Tibial artery (tissue), 4 donors: ENCODE measurements at places on chromosomes 13 and 19.

DNA sequence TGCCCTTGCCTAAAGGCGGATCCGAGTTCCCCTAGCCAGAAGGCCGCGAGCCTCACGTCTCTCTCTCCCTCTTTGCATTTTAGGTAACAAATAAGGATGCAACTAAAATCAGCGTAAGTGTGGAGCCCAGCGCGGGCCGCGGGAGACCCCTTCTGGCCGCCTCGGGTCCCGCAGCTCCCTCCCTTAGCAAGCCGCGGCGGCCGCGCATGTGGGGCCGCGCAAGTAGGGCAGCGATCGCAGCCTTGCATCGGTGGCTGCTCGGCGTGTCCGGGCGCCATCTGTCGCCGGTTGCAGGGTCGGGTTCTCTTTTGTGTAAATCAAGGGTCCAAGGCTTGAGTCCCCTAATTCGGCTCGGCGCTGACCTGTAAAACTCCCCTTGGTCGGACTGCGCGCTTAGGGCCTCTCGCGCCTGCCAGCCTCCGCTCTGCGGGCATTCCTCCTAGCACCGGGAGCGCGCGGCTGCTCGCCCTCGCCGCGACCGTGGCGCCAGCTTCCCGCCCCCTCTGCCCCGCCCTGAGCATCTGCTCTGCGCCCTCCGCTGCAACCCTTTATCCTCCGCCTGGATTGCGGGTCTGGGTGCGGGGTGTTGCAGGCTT is 2.7 kb downstream of the VSTM2B start:
- peaks cover 31% of the 10 kb centered on the region for H3K4me1 ChIP-seq
- H3K4me3 ChIP-seq: peak overlapping the region; percentile 5
- no peaks in the 10 kb centered on the region for H3K27me3 ChIP-seq

GRCh38 chr19:1130771-1131717 is 27.2 kb downstream of the GPX4 start:
- peaks cover 60% of the 10 kb centered on the region for H3K4me1 ChIP-seq
- peaks cover 26% of the 10 kb centered on the region for H3K36me3 ChIP-seq
- H3K27ac ChIP-seq: peak overlapping the region; percentile 86
- peak overlapping the region; percentile 67 for H3K4me3 ChIP-seq
- H3K27me3 ChIP-seq: no peaks in the 10 kb centered on the region

GRCh38 chr13:99506634-99507033 is 5.4 kb downstream of the TM9SF2 start:
- no peak for DNase-seq
- H3K4me1 ChIP-seq: no peaks in the 10 kb centered on the region
- no peak overlapping the region for H3K4me3 ChIP-seq
- peaks cover 11% of the 10 kb centered on the region for H3K36me3 ChIP-seq

- no peak overlapping the region for H3K27ac ChIP-seq
- no peak overlapping the region for H3K4me3 ChIP-seq
- no peaks in the 10 kb centered on the region for H3K4me1 ChIP-seq
- H3K36me3 ChIP-seq: no peaks in the 10 kb centered on the region
Observed at GRCh38 chr13:47409778-47410177, 512.9 kb upstream of the HTR2A start.

- no peak overlapping the region for H3K27ac ChIP-seq
- H3K4me1 ChIP-seq: no peaks in the 10 kb centered on the region
- no peak for DNase-seq
- H3K27me3 ChIP-seq: no peaks in the 10 kb centered on the region
- H3K4me3 ChIP-seq: no peak overlapping the region
- H3K36me3 ChIP-seq: no peaks in the 10 kb centered on the region
Observed at GRCh38 chr19:8935460-8935859, 74.7 kb downstream of the MUC16 start.

DNA sequence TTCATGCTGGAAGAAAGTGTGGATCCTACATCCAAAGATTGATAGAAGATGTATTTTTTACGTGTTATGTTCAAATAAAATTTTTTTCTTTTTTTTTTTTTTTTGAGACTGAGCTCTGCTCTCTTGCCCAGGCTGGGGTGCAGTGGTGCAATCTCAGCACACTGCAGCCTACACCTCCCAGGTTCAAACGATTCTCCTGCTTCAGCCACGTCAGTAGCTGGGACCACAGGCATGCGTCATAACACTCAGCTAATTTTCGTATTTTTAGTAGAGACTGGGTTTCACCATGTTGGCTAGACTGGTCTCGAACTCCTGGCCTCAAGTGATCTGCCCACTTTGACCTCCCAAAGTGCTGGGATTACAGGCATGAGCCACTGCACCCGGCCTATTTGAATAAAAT is 65.7 kb downstream of the KLF12 start:
- no peak overlapping the region for H3K4me3 ChIP-seq
- no peak for DNase-seq
- H3K4me1 ChIP-seq: peaks cover 14% of the 10 kb centered on the region
- no peaks in the 10 kb centered on the region for H3K27me3 ChIP-seq

- H3K4me1 ChIP-seq: no peaks in the 10 kb centered on the region
- no peaks in the 10 kb centered on the region for H3K36me3 ChIP-seq
- no peak overlapping the region for H3K4me3 ChIP-seq
Observed at GRCh38 chr13:30552567-30552966, 65.2 kb upstream of the USPL1 start.

DNA sequence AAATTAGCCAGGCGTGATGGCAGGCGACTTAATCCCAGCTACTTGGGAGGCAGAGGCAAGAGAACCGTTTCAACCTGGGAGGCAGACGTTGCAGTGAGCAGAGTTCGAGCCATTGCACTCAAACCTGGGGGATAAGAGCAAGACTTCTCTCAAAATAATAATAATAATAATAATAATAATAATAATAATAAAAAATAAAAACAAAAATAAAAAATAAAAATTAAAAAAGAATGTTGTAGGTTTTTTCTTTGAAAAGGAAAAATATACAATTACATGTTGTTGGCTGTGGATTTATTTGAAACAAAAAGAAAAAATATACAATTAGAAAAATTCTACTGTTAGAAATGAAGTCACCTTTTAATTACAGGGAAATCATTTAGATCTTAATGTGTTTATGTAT is 11.5 kb upstream of the PRODH2 start:
- no peak for DNase-seq
- H3K27me3 ChIP-seq: no peaks in the 10 kb centered on the region
- no peak overlapping the region for H3K4me3 ChIP-seq

GRCh38 chr13:101621099-101621498 is 168.6 kb downstream of the ITGBL1 start:
- no peaks in the 10 kb centered on the region for H3K27me3 ChIP-seq
- H3K27ac ChIP-seq: peak overlapping the region; percentile 19
- no peak overlapping the region for H3K4me3 ChIP-seq
- no peaks in the 10 kb centered on the region for H3K4me1 ChIP-seq
- DNase-seq: no peak
- H3K36me3 ChIP-seq: no peaks in the 10 kb centered on the region

DNA sequence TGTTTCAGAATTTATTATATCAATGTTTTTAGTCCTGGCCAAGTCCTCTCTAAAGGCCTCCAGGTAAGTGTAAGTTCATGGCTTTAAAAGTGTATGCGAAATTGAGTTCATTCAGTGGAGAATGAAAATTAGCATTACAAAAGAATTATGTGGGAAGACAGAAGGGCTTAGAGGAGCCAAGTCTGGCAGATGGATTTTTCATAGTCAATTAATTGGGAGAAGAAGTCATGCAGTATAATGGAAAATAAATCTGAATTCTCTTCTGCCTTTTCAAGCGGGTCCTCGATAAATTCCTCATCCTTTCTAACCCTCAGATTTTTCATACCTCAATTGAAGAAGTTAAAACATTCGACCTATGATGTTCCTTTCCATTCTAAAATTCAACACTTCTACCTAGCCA is 394.2 kb downstream of the ITGBL1 start:
- no peaks in the 10 kb centered on the region for H3K4me1 ChIP-seq
- DNase-seq: no peak
- no peak overlapping the region for H3K27ac ChIP-seq

GRCh38 chr19:58128041-58128685 is 22.4 kb downstream of the ZNF329 start:
- H3K27ac ChIP-seq: no peak overlapping the region
- H3K4me1 ChIP-seq: no peaks in the 10 kb centered on the region
- no peak overlapping the region for H3K4me3 ChIP-seq

DNA sequence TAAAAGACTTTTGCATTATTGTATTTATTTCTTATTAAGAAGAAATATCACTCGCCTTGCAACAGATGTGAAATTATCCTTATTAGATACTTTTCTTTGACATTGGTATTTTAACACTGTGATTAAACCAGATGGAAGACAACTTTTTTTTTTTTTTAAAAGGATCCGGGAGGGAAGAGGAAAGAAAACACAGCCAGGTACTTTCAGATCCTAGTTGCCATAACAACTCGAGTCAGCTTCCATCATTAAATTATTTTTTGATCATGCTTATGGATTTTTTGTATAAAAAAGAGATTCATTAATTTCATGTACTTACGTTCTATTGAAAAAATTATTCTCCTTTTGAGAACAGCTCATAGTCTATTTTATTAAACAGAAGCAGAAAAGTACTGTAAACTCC is 515.7 kb downstream of the TBC1D4 start:
- no peak overlapping the region for H3K4me3 ChIP-seq
- no peak for DNase-seq
- H3K27ac ChIP-seq: no peak overlapping the region
- H3K27me3 ChIP-seq: no peaks in the 10 kb centered on the region
- no peaks in the 10 kb centered on the region for H3K4me1 ChIP-seq
- no peaks in the 10 kb centered on the region for H3K36me3 ChIP-seq

DNA sequence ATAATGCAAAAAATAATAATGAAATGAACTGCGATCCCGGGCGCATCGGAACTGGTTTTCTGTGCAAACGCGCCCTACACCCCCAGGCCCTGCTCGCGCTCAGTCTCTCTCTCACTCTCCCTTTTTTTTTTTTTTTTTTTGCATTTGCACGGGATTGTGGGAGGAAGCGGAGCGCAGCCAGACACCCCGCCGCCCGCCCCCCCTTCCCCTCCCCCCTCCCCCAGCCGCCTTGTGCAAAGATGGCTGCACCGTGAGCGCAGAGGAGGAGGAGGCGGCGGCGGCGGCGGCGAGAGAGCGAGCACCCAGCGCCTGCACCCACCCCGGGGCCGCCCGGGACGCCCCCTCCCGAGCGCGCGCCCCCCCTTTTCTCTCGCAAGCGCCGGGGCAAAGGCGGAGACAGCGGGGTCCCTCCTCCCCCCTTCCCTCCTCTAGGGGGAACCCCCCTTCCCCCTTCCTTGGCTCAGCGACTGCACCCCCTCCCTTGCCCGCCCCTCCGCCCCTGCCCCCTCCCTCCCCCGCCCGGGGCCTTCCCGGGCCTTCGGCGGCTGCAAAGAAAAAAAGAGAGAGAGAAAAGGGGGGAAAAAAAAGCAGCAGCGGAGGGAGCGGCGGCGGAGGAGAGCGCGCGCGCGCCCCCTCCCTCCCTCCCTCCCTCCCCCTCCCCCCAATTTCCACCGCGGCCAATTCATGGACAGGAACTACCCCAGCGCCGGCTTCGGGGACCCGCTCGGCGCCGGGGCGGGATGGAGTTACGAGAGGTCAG is at the start of gene PRR12:
Gene PRR12 (plus strand): TSS at position 212 of the 760 bp plus-strand sequence. CDS start 473 bp downstream, at position 685.
- peaks cover 22% of the 10 kb centered on the region for H3K36me3 ChIP-seq
- H3K27me3 ChIP-seq: no peaks in the 10 kb centered on the region
- H3K4me3 ChIP-seq: peak within 1 kb of the TSS; percentile 87

GRCh38 chr19:30085394-30085793 is 143.4 kb downstream of the URI1 start:
- DNase-seq: no peak
- no peaks in the 10 kb centered on the region for H3K4me1 ChIP-seq
- no peak overlapping the region for H3K4me3 ChIP-seq
- no peak overlapping the region for H3K27ac ChIP-seq
- H3K27me3 ChIP-seq: peaks cover 13% of the 10 kb centered on the region
- H3K36me3 ChIP-seq: no peaks in the 10 kb centered on the region

GRCh38 chr19:58059671-58060078 is 593 bp downstream of the ZNF135 start:
- H3K4me1 ChIP-seq: no peaks in the 10 kb centered on the region
- H3K36me3 ChIP-seq: peaks cover 15% of the 10 kb centered on the region
- no peaks in the 10 kb centered on the region for H3K27me3 ChIP-seq
- H3K27ac ChIP-seq: peak overlapping the region; percentile 92

- peaks cover 46% of the 10 kb centered on the region for H3K36me3 ChIP-seq
- no peak for DNase-seq
- H3K27me3 ChIP-seq: no peaks in the 10 kb centered on the region
Observed at GRCh38 chr19:46608581-46609345, 7.6 kb downstream of the CALM3 start.

DNA sequence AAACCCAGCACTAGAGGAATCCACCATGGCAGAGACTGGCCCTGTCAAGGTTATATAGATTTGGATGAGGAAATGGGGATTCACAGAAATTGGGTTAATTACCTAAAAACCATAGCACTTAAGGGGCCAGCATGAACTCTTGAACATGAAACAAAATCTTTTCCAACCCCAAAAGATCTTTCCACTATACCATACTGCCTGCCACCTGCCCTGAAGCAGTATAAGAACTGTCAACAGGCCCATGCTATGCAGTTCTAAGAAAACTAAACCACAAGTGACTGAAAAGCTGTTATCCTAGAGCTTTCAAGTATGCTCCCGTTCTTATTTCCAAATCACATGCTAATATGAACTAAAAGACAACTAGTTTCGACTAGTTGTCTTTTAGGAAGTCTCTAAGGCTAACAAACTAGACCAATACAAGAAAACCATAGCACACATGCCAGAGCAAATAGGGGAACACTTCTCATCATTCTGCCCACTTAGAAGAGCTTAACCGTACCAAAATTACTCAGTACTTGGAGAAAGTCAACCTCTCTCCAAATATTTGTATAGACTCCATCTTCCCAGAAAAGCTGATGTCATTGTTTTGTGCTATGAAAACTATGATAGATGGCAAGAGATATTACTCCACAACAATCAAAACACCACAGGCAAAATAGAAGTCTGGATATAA is 27.5 kb downstream of the HSPH1 start:
- H3K4me1 ChIP-seq: no peaks in the 10 kb centered on the region
- no peaks in the 10 kb centered on the region for H3K27me3 ChIP-seq
- no peak overlapping the region for H3K27ac ChIP-seq
- no peak for DNase-seq

DNA sequence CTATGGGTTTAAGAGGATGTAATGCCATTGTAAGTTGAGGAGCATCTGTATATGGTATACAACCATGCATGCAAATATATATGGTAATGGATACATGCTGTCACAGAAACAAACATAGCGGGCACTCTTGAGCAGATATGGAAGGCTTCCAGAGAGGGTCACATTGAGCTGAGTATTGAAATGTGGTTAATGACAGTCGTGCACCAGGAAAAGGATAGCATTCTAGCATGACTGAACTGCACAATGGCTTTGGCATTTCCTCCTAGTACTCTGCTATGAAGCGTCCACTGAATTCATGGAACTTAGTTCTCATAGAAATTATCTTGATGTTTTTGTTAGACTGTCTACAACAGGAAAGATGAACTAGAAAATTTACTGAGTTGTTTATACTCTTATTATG is 25.2 kb downstream of the DGKH start:
- no peaks in the 10 kb centered on the region for H3K4me1 ChIP-seq
- H3K27me3 ChIP-seq: no peaks in the 10 kb centered on the region
- DNase-seq: no peak
- H3K27ac ChIP-seq: no peak overlapping the region
- peaks cover 4% of the 10 kb centered on the region for H3K36me3 ChIP-seq

DNA sequence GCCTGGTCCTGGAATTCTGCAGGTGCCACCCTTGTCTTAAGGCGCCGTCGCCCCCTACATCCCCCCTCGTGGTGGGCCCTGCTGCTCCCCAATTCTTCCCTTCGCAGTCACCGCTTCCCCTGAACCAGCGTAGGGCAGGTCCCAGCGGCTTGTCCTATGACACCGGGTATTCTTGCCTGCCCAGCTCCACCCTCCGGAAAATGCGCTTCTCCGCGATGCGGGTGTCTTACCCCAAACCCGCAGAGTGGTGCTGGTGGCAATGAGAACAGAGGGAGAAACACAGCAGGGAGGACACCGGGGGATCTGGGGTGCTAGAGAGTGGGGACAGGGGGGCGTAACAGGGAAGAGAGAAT is 9.0 kb downstream of the ZNF808 start:
- no peaks in the 10 kb centered on the region for H3K4me1 ChIP-seq
- peak overlapping the region; percentile 55 for H3K4me3 ChIP-seq
- DNase-seq: no peak
- H3K27me3 ChIP-seq: no peaks in the 10 kb centered on the region
- H3K36me3 ChIP-seq: no peaks in the 10 kb centered on the region
